ENCODE measurements at places on chromosomes 16 and 17.
A peak's percentile ranks its signal among the peaks of the same experiment; 100 is the strongest.

DNA sequence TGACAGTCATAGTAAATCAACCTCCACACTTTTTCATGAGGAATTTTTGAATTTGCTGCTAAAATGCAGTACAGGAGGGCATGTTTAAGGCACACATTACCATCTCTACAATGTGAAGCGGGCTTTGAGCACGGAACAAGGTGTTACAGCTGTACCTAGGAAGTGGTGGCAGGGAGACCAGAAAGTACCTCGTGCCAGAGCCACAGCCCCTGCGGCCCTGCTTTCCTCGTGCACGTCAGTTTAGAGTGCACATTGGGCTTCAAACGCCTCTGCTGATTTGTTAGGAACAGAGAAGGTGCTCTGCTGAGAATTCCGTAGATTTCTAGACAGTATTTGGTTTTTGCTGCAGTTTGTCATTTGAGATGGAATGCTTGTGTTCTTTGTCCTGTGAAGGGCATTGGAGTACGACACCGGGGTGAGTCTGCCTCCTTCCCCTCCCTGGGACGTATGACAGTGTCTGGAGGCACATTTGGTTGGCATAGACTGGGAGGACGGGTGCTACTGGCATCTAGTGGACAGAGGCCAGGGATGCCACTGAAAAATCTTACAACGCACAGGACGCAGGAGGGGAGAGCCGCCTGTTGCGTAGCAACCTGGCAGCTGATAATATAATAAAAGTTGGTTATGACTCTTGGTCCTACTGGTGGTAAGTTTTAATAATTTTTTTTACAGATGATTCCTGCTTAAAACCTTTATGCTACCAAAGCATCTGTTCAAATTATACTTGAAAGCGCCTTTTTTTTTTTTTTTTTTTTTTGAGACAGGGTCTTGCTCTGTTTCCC, 9.1 kb downstream of the FOXK2 start:
- DNase-seq: peak; percentile 49

- no peak for DNase-seq
Observed at GRCh38 chr17:21678393-21679081, 13.8 kb upstream of the KCNJ18 start.

- DNase-seq: no peak
Observed at GRCh38 chr16:64853551-64853950, 268.3 kb downstream of the CDH11 start.

DNA sequence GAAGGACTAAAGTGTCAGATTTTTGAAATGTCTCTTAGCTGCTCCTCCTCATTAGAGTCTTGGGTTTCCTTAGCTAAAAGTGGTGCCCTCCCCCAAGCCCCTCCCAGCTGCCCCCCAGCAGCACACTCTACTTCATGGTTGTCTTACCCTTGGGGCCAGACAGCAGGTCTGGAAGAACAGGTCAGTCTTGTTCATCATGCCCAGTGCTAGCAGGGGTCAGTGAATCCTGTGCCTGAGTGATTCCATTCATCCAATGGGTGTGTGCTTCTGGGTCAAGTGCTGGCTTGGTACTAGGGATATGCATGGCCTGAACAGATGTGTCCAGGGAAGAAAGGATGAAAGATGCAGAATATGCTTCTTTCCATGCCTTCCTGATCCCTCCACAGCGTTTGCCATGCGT, 93.2 kb downstream of the GNAO1 start:
- DNase-seq: no peak

DNA sequence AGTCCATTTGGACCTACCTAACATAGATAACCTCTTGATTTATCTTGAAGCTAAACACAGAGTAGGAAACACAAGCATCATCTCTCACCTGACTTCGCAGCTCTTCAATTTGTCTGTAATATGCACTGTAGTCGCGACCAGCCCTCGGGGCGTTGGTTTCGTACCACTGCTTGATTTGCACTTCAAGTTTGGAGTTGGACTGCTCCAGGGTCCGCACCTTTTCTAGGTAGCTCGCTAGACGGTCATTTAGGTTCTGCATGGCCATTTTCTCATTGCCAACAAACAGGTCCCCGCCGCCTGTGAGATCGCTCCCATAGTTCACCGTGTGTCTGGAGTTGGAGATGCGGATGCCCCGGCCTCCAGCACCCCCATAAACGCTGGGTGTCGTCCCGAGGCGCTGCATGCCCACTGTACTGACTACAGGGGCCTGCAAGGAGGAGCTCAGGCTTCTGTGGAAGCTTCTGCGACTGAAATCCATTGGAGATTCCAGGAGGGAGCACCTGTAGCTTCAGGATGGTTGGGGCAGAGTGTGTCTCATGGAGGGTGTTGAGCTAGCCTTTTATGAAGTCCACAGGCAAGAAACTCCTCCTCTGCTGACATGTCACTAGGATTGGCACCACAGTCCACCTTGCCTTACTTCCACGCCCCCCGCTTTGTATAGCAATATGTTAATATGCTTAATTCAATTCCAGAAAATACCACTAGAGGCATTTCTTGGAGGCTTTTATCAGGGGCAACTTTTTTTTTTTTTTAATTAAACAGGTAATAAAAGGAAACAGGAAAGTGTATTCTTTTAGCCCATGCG, at the start of gene KRT20:
Gene KRT20, minus strand, starts transcription at position 535 of the 805 bp plus-strand sequence. Its CDS starts 57 bp downstream, at position 478.
- no peak for DNase-seq

DNA sequence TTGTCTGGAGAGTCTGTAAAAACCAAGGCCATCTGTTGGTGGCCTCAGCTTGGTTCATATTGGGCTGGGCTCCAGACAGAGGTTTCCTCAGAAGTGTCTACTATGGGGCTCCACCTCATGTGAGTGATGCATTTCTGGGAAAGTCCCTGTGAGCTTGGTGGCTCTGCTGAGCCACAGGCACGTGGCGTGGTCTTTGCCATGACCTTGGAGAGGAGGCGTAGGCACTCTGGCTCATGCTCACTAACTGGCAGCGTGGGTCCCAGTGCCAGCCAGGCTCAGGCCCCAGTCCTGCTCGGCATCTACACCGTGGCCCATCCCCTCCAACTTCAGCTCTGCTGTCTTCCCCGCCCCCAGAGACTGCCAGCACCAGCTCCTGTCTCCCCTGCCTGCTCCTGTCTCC, 10.7 kb upstream of the SMTNL2 start:
- DNase-seq: no peak

- peak; percentile 50 for DNase-seq
Observed at GRCh38 chr17:78986649-78987328, 7.1 kb upstream of the LGALS3BP start.

DNA sequence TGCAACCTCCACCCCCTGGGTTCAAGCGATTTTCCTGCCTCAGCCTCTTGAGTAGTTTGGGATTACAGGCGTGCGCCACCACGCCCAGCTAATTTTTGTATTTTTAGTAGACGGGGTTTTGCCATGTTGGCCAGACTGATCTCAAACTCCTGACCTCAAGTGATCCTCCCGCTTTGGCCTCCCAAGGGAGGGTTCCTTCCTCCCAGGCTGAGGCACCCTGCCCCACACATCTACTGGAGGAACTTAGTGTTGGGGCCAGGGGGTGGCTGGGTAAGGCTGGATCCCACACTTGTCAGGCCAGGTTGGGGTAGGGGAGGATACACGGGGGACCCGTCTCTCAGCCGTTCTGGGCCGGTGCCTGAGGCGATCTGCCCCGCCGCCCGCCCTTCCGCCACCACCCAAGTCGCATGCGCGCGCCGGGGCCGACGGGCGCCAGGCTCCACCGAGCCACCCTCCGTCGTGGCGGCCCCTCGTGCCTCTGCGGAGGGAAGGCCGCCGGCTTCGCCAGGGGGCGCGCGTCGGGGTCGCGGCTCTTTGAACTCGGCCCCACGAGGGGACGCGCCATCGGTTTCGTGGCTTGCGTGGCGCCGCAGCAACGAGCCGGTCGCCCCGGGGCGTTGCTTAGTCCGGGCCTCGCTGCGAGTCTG, 15.9 kb downstream of the GRB7 start:
- peak; percentile 47 for DNase-seq

DNA sequence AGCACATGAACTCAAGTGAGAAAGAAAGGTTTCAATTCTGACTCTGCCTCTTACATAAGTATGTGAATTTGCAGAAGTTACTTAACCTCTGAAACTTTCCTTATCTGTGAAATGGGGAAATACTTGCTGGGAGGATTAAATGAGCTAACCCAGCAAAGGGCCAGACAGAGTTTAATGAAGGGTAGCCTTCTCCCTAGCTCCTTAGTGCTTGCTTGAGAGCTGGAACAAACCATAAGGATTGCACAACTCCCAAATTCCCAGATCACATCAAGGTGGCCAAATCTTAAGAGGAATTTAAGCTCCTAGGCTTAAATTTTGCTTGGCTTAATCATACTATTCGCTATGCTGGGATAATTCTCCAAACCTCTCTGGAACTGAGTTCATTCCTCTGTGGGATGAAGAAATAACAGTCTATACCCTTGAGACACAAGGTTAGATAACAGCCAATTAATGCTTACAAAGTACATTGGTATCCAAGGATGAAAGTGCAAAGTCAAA, 11.8 kb upstream of the WSB1 start:
- peak; percentile 42 for DNase-seq

- DNase-seq: no peak
Observed at GRCh38 chr17:41705271-41705991, 6.7 kb upstream of the GAST start.

DNA sequence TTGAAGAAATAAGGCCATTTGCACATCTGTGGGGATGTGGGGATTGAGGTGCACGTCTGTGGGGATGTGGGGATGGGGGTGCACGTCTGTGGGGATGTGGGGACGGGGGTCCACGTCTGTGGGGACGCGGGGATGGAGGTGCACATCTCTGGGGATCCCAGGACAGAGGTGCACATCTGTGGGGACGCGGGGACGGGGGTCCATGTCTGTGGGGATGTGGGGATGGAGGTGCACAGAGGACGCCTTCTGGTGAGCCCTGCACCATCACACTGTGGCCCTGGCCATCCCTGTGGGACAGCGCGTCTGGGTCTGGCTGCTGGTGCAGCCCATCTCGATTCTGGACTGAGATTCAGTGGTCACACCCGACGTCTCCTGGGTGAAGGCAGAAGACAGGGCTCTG, 161.4 kb downstream of the LAT start:
- no peak for DNase-seq

- no peak for DNase-seq
Observed at GRCh38 chr16:78386557-78387324, 287.3 kb downstream of the WWOX start.

GRCh38 chr16:86300746-86301481, 209.4 kb upstream of the FOXF1 start:
- no peak for DNase-seq

DNA sequence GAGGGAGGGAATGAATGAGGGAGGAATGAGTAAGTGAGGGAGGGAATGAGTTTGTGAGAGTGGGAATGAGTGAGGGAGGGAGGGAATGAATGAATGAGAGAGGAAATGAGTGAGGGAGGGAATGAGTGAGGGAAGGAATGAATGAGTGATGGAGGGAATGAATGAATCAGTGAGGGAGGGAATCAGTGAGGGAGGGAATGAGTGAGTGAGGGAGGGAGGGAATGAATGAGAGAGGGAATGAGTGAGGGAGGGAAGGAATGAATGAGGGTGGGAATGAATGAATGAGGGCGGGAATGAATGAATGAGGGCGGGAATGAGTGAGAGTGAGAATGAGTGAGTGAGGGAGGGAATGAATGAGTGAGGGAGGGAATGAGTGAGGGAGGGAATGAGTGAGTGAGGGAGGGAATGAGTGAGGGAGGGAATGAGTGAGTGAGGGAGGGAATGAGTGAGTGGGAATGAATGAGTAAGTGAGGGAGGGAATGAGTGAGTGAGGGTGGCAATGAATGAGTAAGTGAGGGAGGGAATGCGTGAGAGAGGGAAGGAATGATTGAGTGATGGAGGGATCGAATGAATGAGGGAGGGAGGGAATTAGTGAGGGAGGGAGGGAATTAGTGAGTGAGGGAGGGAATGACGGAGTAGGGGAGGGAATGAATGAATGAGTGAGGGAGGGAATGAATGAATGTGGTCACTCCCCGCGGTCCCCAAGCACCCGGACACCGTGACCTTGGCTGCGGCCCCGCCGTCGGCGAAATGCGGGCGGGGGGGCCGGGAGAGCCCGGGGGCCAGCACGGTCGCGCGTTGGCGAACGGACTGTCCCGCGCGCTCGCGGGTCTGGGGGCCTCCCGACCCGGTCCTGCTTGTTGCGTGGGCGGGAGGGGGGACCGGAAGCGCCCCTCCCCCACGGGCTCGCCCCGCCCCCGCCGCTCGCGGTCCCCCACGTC, 1.1 kb upstream of the UBE2I start:
- DNase-seq: no peak

DNA sequence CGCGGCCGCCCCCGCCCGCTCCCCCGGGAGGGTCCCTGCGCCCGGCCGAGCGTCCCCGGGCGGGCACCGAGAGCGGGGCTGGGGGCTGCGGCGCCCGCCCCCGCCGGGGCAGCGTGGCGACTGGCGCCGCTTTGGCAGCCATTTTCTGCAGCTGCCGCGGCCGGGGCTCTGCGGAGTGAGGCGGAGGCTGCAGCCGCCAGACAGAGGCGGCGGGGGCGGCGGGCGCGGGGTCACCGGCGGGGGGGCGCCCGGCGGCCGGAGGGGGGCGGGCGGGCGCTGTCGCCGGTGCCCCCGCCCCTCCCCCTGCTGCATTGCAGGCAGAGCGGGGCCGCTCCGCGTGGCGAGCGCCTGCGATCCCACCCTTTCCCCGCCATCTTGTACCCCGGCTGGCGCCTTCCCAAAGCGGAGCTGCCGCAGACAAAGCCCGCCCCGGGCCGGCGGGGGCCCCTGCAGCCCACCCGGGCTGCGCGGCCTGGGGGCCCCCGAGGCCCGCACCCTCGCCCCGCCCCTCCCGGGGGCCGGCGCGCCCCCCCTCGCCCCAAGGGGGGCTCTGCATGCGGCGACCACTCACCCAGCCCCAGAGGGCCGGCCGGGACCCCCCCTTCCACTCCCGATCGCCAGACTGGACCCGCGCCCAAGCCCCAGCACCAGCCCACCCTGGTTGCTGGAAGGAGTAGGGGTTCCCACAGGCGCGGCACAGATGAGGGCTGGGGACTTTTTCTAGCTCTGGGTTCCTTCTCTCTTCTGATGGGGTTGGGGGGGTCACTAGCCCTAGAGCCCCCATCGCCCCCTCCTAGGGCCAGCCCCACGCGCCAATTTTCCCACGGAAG, 16.6 kb upstream of the CBX8 start:
- no peak for DNase-seq

DNA sequence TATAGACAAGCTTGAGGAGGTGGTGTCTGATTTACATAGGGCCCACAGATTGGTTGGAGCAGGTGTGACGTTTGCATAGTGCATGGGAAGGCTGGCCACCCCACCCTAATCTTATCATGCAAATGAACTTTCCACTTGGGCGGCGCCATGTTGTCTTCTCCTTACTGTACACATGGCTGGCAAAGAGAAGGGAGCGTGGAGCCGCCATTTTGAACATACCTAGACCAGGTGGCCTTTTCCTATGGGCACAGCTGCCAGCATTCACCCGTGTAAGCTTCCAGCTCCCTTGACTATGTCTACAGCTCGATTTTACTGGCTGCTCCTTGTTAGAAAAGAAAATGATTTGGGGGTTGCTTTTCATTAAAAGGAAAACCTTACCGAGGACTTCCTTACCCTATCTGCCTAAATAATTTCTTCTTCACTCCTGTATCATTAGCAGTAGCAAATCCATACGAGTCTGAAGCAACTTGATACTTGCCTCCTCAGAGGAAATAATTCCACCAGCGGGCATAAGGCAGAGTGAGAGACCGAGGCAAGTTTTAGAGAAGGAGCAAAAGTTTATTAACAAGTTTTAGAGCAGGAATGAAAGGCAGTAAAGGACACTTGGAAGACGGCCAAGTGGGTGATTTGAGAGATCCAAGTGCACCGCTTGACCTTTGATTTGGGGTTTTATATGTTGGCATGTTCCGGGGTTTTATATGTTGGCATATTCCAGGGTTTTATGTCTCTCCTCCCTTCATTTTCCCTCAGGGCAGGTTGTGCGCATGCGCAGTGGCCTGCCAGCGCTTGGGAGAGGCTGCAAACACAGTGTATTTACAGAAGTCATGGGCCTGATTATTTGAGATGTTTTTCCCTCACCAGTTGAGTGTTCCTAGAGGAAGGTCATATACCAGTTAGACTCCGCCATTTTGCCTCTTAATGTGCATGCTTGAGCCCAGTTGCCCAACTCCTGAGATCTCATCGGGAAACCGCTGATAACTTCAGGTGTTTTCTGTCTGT, 65.7 kb downstream of the MARF1 start:
- DNase-seq: no peak
